ENCODE measurements at places on chromosomes 16 and 17.

DNA sequence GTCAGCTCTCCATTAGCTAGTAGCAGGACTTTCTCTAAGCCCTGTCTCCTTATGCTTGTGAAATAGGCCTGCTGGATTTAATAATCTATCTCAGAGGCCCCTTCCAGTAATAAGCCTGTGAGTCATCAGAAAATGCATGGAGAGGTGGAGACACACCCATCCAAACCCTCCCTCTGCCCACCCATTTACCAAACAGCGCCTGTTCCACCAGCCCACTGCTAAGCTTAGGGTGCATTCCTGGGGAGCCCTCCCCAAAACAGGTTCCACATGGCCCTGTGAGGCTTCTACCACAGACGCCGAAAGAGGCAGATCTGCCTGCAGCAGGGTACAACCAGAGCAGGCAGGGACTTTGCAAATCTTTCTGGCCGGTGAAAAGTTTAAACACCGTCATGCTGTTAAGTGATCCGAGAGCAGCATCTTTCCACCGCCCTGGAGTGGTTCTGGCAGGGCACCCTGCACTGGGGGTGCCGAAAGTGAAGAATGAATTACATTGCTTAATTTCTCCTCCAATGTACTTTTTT is 99.3 kb downstream of the GAS7 start:
- DNase-seq = no peak

DNA sequence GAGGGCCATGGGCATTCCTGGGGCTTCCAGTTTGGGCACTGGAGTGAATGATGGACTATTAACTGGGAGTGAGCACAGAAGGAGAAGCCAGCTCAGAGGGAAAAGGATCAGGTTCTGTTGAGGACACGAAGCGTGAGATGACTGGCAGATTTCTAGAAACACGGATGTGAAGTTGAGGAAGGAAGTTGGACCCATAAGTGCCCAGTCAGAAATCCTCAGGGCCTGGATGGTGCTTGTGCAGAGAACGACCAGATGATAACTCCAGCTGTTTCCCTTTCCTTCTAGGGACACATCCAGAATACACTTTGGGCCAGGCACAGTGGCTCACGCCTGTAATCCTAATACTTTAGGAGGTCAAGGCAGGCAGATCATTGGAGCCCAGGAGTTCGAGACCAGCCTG is 23.3 kb upstream of the ANKRD40CL start:
- DNase-seq = no peak

- no peak for DNase-seq
These were observed 4.7 kb upstream of the P2RX1 start for GRCh38 chr17:3921006-3921405.

- no peak for DNase-seq
These were observed 2.0 kb downstream of the TUBD1 start for GRCh38 chr17:59890720-59891119.

- DNase-seq = no peak
These were observed 59.1 kb downstream of the SSH2 start for GRCh38 chr17:29870836-29871465.

DNA sequence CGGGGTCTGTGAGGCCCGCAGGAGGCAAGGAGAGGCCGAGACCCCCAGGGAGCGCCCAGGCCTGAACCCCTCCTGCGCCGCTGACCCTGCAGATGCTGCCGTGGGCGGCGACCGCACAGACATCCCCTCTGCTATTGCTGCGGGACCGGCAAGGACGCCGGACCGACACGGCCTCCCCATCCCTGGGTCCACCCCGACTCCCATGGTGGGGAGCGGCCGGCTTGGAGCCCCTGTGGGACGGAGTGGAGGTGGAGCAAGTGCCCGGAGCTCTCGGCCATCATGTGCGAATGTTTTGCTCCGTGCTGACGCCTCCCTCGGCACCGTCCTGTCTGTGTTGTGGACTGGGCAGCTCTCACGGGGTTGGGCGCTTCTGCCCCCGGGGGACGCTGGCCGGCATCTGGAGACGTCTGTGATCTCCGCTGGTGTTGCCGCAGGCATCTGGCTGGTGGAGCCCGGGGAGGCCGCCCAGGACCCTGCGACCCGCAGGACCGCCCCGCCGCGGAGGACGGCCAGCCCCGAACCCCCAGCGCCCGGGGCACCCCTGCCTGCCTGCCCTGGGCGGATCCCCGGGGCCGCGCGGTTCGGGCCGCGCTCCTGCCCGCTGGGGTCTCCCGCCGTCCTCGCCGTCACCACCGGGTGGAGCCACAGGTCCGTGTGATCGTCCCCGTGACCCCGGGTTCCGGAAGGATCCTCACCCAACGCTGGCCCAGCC is 12.8 kb upstream of the GNG13 start:
- DNase-seq = peak; percentile 70

DNA sequence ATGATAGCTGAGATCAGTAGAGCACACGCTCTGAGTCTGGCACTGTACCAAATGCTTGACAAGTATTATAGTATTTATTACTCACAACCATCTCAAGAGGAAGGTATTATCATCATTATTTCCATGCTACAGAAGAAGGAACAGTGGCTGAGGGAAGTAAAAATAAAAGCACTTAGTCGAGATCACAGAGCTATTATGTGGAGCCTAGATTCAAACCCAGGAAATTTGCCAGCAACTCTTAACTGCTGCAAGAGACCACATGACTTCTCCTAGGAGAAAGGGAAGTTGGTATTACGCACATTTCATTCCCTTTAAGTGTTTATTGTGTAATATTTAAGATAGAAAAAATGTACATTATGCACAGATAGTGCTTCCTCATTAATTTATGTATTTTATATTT is 1.0 kb upstream of the RHOT1 start:
- DNase-seq = no peak

GRCh38 chr16:68134644-68135043 is 49.5 kb downstream of the NFATC3 start:
- DNase-seq = no peak

DNA sequence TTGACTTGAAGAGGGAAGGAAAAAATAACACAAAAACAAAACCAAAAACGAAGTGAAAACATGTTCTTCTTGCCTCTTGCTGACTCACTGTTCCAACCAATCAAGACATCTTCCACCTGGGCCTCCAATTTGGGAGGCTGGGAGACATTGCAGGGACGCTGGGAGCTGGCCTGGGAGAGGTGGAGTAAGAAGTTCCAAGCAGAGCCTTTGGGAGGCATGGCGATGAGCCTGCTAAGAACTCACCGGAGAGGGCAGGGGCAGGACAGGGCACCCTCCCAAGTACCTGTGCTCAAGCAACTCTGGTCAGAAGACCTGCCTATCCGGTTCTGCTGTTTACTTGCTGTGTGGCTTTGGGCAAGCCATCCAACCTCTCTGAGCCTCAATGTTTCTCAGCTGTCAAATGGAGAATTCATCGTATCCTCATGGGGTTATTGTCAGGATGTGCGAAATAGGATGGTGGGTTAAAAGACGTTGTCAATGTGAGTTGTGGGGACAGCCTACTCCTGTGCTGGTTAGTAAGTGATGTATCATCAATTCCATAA is 856 bp upstream of the GLP2R start:
- no peak for DNase-seq

DNA sequence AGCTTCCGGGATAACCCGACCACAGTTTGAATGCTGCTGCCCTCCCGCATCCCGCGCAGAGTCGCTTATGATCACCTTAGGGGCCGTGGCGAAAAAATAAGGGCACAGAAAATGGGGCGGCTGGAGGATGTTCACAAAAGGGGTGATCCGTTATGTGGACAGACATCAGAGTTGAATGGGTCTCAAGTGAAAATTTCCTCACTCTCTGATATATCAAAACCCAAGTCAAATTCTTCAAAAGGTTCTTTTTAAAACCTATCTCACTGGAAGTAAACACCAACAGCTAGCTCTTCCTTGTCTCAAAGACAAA is 400 bp upstream of the CEP112 start:
- DNase-seq = no peak

DNA sequence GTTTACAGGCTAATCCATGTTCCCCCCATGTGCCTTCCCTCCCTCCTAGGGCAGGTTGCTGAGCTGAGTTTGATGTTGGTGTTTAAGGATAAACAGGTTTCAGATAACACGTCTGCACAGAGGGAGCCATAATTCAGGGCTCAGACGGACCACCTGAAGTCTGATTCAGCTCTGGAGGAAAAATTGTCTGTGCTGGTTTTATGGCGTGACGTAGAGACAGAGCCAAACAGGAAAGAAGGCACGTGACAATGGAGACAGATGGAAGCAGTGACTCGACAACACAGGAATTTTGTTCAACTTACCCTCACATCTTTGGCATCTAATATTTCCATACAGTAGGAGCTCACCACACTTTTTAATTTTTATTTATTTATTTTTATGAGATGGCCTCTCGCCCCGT is 10.7 kb upstream of the USP10 start:
- no peak for DNase-seq

- no peak for DNase-seq
These were observed 20.0 kb downstream of the UNC45B start for GRCh38 chr17:35167666-35168065.

Data from neural crest cell (in vitro differentiated cells).